ENCODE measurements at places on chromosomes 7 and 10.

DNA sequence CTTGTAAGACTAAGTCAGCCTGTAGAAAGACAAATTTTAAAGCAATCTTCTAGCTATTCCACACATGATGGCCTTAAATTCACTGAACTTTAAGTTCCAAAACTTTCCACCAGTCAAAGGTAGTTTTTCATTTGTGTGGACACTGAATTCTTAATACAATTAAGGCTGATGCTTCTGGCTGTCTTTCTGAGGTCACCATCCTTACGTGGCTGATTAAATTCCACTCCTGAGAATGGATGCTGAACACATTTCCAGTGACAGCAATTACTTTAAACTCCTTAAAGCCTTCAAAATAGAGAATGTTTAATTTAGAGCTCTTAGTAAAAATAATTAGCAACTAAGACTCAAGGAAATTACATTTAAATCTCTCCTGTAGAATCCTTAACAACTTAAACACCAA lies 142.6 kb upstream of the COL1A2 start:
- DNase-seq, result no peak

DNA sequence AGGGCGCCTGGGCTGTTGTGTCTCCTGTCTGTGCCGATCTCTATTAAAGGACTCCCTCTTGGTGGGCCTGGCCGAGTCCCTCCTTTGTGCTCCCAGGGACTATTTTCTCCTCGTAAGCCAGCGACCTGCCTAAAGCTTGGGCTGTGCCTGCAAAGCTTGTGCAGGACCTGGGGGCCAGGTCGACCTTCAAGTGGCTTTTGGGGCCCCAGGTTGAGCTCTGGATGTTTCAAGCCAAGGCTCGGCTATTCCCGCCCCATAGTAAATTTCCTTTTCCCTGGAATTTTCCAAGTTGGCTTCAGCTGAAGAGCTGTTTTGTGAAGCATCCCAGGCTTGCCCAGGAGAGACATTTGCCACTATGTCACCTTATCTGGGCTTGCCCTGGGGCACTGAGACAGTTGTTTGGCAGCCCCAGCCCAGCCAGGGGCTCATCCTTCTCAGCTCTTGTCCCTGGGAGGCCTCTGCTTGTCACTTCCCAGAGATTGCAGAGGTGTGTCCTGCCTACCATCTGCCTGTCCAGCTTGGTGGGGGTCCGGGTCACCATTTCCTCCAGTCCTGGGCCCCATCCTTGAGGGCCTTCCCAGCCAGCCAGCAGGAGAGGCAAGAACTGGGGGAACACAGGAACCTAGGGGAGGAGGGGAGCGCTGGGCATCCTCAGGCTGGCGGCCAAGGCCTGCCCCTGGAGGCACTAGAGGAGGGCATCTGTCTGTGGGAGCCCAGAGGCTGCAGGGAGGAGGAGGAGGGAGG lies 20.2 kb downstream of the ZMIZ2 start:
- DNase-seq, result no peak

DNA sequence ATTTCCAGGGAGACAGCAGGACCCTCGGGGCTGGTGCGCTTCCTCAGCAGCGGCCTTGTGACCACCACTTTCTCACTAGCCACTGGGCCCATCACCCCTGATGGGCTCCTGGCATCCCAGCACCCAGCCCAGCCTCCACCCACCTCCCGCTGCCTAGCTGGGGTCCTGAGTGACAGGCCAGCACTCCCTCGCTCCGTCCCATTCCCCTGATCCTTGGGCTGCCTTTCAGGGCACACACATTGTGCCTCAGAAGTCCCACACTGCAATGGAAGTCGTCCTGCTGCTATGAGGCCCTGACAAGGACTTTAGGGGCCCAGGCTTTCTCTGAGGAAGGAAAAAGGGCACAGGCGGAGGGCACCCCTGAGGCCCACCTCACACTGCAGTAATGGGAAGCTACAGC lies 12.4 kb downstream of the CAMK2B start:
- DNase-seq, result no peak

DNA sequence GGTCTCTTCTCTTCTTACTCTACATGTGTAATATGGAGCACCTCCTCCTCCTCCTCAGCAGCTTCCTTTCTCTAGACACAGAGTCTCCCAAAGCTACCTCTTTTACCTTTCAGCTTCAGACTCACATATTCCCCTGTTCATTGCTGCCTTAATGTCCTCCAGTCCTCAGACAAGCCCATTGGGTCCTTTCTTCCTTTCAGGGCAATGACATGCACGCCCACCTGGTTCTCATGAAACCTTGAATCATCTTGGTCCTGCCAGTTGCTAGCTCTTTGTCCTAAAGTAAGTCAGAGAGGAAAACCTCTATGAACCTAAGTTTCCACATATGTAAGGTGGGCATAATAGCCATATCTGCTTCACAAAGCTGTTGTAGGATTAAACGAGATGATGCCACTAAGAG lies 227.0 kb downstream of the RPS24 start:
- DNase-seq, result no peak

DNA sequence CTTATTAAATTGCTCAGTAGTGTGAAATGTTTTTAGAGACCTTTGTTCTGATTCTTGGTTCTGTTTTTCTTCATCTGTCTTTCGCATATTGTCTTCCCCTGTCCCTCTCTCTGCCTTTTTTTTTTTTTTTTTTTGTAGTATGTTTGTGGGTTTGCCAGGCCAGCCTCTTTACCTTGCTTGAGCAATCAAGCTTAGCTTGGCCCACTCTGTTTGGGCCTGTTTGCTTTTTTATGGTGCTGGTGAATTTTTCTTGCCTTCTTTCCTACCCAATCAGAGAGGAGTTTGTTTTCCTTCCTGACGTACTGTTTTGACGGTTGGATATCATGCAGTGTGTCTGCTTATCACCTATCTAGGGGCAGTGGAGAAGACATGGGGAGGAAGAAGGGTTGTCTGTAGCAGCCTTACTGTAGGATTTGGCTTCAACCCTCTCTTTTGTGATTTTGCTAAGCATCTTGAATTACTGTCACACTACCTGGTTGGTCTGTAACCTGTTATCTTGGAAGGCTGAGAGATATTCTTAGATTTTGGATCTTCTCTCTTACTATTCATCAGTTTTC lies 64.0 kb downstream of the BBS9 start:
- DNase-seq, result no peak

DNA sequence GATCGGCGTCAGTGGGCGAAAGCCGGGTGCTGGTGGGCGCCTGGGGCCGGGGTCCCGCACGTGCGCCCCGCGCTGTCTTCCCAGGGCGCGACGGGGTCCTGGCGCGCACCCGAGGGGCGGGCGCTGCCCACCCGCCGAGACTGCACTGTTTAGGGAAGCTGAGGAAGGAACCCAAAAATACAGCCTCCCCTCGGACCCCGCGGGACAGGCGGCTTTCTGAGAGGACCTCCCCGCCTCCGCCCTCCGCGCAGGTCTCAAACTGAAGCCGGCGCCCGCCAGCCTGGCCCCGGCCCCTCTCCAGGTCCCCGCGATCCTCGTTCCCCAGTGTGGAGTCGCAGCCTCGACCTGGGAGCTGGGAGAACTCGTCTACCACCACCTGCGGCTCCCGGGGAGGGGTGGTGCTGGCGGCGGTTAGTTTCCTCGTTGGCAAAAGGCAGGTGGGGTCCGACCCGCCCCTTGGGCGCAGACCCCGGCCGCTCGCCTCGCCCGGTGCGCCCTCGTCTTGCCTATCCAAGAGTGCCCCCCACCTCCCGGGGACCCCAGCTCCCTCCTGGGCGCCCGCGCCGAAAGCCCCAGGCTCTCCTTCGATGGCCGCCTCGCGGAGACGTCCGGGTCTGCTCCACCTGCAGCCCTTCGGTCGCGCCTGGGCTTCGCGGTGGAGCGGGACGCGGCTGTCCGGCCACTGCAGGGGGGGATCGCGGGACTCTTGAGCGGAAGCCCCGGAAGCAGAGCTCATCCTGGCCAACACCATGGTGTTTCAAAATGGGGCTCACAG lies 1.1 kb downstream of the EGFR start:
- DNase-seq, result peak; percentile 51

- peak; percentile 22 for DNase-seq
These were observed 8.3 kb upstream of the SLC18A3 start for GRCh38 chr10:49601857-49602256.

- DNase-seq, result no peak
These were observed 48.9 kb upstream of the LRRC4 start for GRCh38 chr7:128080169-128080568.

- no peak for DNase-seq
These were observed 64.4 kb upstream of the EBF3 start for GRCh38 chr10:130028465-130028819.

DNA sequence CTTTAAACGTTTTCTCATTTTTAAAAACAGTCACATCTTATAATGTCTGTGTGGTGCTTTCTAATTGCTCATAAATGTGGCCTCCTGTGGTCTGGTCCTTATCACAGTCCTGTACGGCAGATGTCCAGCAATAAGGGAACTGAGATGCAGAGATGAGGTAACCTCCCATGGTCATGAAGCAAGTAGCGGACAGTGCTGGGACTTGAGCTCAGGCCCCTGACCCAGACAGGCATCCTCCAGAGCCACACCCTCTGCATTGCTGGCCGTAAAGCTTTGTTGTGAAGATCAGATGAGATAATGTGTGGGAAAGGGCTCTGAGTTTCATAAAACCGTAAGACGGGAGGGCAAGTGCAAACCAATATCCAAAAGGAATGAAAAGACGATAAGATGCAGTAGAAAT lies 48.2 kb downstream of the DYNC2I1 start:
- no peak for DNase-seq

DNA sequence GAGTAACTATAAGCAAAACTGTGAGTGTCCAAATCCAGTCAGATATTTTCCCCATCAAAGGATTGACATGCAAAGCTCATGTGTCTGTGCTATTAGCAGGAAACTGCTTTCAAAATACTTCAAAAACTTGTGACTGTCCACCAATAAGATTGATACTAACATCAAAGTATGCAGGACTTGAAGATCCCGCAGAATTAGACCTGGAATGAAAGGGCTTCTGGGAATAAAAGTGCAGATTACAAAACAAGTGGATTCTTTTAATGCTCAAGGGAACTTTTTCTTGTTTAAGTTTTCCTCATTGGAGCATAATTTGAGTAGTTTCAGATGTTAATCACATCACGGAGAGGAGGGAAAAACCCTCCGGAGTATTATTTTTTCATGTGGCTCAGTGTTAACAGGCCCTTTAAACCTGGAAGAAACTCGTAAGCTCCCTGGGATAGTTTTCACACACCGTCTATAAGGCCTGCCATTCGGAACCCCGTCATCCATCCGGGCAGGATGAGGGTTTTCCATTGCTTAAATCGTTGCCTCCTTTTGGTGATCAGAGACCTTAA lies 33.9 kb upstream of the MKX start:
- no peak for DNase-seq

DNA sequence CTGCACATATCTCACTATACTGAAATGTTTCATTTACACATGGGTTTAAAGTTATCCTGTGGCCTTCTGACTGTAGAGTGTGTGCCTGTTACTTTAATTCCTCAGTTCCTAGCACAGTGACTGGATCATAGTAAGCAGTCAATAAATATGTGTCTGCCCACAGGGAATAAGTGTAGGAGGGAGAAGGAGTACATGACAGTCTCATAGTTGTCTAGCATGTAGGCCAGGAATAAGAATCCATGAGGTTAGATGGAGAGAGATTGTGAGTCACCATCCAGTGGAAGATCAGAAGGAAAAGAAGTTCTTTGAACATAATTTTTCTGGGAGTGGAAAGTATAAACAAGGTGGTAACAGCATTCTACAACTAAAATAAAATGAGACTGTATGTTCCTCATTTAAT lies 36.6 kb upstream of the SEMA3A start:
- no peak for DNase-seq

DNA sequence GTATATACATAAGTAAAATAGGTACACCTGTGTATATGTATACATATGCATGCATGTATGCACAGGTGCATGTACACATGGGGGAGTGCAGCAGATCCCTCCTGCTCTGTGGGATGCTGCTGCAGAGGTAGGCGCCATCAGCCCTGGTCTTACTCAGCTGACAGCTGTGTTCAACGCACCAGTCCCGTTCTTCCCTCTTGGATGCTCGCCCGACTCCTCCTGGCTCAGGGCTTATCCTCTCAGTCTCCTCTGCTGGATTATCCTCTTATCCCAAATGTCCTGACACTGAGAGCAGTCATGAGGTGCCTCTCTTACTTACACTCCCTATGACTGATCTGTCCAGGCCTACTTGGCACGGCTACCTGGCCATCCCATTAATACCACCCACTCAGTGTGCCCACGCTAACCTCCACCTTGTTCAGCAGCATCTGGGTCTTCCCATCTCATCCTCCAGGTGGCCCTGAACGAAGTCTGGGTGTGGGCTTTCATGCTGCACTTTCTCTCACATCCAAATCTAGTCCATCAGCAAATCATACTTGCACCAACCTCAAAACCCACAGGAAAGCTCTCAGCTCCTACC lies 357.1 kb downstream of the TCERG1L start:
- DNase-seq, result no peak

DNA sequence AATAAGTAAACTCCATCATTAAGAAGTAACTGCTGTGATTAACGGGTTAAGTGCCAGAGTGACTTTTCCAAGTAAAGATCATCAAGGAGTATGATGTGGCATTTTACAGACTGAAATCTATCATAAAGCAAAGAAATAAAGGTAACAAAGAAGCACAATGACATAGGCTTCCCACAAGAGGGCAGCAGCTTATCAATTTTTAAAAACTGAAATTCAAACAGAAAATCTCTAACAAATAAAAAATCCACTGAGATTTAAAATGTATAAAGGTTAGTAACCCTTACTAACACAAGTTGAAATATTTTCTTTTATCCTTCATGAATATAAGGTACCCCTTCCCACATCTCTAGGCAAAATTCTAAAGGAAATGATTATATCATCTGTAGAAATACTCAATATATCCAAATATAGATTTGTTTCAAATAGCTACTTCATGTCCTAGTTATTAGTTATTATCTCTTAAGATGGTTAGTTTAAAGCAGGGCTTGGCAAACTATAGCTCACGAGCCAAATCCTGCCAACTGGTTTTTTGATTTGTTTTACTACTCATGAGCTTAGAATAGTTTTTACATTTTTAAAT lies 29.2 kb downstream of the FAM3C start:
- no peak for DNase-seq

- DNase-seq, result no peak
These were observed 34.6 kb downstream of the ADGRA1 start for GRCh38 chr10:133122171-133122935.

DNA sequence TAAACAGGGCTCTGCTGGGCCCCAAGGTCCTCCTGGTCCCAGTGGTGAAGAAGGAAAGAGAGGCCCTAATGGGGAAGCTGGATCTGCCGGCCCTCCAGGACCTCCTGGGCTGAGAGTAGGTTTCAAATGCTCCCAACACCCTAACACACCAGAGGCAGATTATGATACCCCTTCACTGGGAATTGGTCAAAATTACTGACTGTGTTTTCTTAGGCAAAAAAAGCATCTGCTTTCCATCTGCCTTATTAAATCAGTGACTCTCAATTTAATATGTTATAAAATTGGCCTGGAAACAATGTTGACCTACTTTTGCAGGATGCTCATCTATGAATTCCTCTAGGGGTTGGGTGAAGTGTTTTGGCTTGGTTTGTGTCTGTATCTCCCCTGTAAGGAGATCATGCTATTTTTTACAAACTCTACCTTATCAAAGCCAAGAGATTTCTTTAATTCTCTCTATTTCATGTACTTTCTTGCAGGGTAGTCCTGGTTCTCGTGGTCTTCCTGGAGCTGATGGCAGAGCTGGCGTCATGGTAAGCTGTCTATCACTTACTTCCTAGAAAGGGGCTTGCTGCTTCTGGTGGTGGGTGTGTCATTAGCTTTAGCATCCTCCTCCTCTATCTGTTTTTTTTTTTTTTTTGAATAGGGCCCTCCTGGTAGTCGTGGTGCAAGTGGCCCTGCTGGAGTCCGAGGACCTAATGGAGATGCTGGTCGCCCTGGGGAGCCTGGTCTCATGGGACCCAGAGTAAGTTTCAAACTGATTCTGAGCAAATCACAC lies 15.9 kb downstream of the COL1A2 start:
- no peak for DNase-seq

Measured in stomach (tissue), 19 donors.